ENCODE measurements at places on chromosomes 3 and 15. TPM values are rescaled to one million over a fixed set of nuclear protein-coding genes. Genes with fewer than 3 reads are reported as not detected.

Gene SPTBN5
- 0.47 TPM for total RNA-seq

Gene MLF1
- total RNA-seq = 25.4 TPM

Gene BCHE
- 1.4 TPM for total RNA-seq

Gene HDDC3
- 9.9 TPM for total RNA-seq

Gene TMC3
- total RNA-seq = not detected

Gene ITIH4
- total RNA-seq = 90.8 TPM

Gene SNAPC5
- total RNA-seq = 33.0 TPM

Gene DISP2
- 0.05 TPM for total RNA-seq

Gene PLA1A
- 6.6 TPM for total RNA-seq

Gene RARRES1
- total RNA-seq = 9.3 TPM

Gene SLC35G2
- total RNA-seq = 2.1 TPM

Gene ICE2
- 20.0 TPM for total RNA-seq

Gene LRRC34
- total RNA-seq = 0.26 TPM

GRCh38 chr15:83380682-83381081 is 66.5 kb upstream of the SH3GL3 start:
- H3K27ac ChIP-seq = no peak overlapping the region
- H3K36me3 ChIP-seq = no peaks in the 10 kb centered on the region
- no peak overlapping the region for H3K4me3 ChIP-seq

- no peaks in the 10 kb centered on the region for H3K36me3 ChIP-seq
- no peaks in the 10 kb centered on the region for H3K27me3 ChIP-seq
- H3K4me3 ChIP-seq = no peak overlapping the region
- no peak overlapping the region for H3K27ac ChIP-seq
Observed at GRCh38 chr15:36497901-36498300, 81.5 kb upstream of the CDIN1 start.

DNA sequence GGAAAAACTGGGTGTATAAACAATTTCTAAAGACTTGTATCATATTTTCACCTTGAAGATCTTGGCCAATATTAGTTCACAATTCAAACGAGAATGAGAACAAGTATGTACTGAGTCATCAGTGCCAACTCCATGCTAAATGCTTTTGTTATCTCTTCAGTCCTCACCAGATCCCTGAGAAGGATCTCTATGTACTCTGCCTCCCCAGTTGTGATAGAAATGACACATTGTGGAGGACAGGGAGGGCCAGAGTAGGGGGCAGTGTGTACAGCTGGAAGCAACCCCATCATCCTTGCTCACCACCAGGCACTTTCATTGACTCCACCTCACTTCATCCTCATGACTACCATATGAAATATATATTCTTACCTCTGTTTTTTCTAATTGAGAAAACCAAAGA is 353.7 kb upstream of the SOX2 start:
- H3K4me3 ChIP-seq = no peak overlapping the region
- H3K27ac ChIP-seq = no peak overlapping the region
- H3K27me3 ChIP-seq = no peaks in the 10 kb centered on the region
- no peaks in the 10 kb centered on the region for H3K36me3 ChIP-seq
- peaks cover 10% of the 10 kb centered on the region for H3K4me1 ChIP-seq

DNA sequence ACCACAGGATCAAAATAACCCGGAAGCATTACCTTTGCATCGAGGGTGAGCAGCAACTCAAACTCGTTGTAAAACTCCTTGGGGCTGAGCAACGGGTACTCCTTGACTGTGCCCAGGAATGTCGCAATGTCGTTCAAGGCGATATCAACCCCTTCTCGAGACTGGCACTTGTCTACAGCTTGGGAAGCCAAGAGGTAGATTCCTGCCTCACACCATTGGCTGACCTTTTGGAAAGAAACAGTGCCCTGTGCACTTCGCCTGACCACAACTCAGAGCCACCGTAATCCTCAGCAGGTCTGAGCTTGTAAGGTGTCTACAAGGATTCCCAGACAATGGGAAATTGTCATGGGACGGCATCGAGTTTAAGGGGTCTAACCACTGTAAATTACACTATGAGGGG is 43.9 kb downstream of the B3GNT5 start:
- H3K4me3 ChIP-seq = peak overlapping the region; percentile 12
- H3K36me3 ChIP-seq = peaks cover 7% of the 10 kb centered on the region
- peak overlapping the region; percentile 88 for H3K27ac ChIP-seq
- H3K27me3 ChIP-seq = no peaks in the 10 kb centered on the region
- DNase-seq = no peak

DNA sequence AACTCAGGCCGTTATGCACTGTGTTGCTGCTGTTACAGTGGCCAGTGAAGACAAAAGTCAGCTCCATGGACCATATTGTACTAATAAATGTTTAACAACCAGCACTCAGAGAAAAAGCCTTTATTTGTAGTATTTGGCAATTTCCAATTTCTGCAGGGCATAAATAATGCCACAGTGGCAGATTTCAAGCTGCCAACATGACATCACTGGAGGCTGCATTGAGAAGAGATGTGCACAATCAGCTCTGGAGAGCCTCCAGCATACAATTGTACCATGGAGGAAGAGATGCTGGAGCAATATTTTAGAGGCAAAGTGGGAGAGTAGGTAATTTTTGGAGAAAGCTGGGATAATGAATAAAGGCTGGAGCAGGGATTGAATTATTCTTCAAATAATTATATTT is 9.7 kb upstream of the ALCAM start:
- H3K4me3 ChIP-seq = no peak overlapping the region
- H3K27ac ChIP-seq = no peak overlapping the region
- no peak for DNase-seq
- no peaks in the 10 kb centered on the region for H3K36me3 ChIP-seq
- no peaks in the 10 kb centered on the region for H3K4me1 ChIP-seq

DNA sequence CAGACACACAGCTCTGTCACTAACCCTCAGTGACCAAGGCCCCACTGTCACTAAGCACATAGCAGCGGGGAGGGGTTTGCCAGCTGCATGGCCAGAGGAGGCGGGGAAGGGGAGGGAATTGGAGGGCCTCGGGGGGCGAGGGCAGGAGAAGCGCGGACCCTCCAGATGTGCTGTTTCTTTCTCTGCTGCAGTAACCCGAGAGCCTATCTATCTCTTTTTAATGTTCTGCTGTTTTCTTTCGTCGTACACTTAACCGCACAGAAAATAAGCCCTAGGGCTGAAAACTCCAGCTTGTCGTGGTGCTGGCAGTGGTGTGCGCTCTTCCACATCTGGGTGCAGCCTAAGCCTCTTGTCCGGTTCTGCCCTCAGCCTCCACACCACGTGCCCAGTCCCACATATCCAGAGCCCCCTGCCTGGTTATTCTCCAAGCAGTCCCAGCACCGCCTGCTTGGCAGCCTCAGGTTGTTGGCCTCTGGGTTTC is 51.1 kb downstream of the BDH1 start:
- H3K4me1 ChIP-seq = no peaks in the 10 kb centered on the region
- no peak overlapping the region for H3K4me3 ChIP-seq
- peaks cover 4% of the 10 kb centered on the region for H3K27me3 ChIP-seq
- no peaks in the 10 kb centered on the region for H3K36me3 ChIP-seq

DNA sequence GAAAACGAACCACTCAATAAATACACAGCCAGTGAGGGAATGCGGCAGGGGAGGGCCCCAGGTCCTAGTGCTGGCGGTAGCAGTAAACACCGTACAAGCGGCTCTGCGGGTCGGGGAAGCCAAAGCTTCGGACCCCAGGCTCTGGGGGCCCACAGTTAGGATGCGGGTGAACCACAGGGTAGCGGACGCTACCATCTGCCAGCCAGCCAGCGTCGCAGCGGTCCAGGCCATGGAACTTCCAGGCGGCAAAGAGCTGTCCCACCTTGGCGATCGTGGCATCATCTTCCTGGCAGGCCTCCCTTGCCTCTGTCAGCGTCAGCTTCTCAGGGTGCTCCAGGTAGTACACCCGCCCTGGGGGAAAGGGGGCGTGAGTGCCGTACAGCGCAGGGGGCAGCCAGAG is 17.4 kb downstream of the HAPLN3 start:
- DNase-seq = no peak
- no peak overlapping the region for H3K4me3 ChIP-seq
- H3K36me3 ChIP-seq = peaks cover 13% of the 10 kb centered on the region
- H3K27ac ChIP-seq = no peak overlapping the region

GRCh38 chr3:45985532-45986302 is 9.9 kb downstream of the FYCO1 start:
- H3K27ac ChIP-seq = peak overlapping the region; percentile 99
- H3K36me3 ChIP-seq = peaks cover 17% of the 10 kb centered on the region
- H3K4me1 ChIP-seq = peaks cover 98% of the 10 kb centered on the region
- H3K27me3 ChIP-seq = no peaks in the 10 kb centered on the region
- peak overlapping the region; percentile 62 for H3K4me3 ChIP-seq

DNA sequence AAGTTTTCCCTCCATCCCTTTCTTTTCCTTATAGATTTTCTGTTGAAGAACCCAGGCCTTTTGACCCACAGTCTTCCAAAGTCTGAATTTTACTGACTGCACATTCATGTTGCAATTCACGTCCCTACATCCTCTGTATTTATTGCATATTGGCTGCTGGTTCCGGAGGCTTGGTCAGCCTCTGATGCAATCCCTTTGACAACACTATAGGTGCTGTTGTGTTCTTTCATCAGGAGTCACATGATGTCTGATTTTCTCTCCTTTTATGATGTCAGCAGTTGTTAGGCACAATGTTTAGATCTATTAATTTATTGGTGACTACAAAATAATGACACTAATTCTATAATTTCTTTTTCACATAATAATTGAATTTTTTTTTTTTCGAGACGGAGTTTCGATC is 8.7 kb downstream of the CYP1A1 start:
- no peak overlapping the region for H3K27ac ChIP-seq
- H3K36me3 ChIP-seq = no peaks in the 10 kb centered on the region
- no peaks in the 10 kb centered on the region for H3K27me3 ChIP-seq
- no peak overlapping the region for H3K4me3 ChIP-seq
- no peak for DNase-seq

DNA sequence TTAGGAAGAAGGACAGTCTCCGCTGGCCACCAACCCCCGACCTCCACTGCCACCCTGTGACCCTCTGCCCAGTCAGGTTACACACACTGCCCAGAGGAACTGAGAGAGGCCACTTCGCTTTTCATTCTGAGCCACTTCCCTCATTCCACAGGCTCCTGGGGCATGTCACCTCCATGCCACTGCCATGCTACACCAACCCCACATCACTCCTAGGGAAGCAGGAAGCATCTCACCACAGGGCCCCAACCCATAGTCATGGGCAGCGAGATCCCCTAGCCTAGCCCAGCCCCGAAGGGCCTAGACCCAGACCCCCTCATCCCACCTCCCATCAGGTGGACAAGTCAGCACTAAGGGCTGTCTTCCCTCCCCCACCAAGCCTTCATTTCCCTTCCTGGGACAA is 1.4 kb downstream of the PLCB2 start:
- H3K27me3 ChIP-seq = no peaks in the 10 kb centered on the region
- DNase-seq = no peak

- H3K4me3 ChIP-seq = no peak overlapping the region
- peaks cover 9% of the 10 kb centered on the region for H3K4me1 ChIP-seq
- H3K36me3 ChIP-seq = no peaks in the 10 kb centered on the region
- H3K27me3 ChIP-seq = peaks cover 14% of the 10 kb centered on the region
- H3K27ac ChIP-seq = no peak overlapping the region
Observed at GRCh38 chr3:197031315-197032285, 2.0 kb upstream of the MELTF start.

DNA sequence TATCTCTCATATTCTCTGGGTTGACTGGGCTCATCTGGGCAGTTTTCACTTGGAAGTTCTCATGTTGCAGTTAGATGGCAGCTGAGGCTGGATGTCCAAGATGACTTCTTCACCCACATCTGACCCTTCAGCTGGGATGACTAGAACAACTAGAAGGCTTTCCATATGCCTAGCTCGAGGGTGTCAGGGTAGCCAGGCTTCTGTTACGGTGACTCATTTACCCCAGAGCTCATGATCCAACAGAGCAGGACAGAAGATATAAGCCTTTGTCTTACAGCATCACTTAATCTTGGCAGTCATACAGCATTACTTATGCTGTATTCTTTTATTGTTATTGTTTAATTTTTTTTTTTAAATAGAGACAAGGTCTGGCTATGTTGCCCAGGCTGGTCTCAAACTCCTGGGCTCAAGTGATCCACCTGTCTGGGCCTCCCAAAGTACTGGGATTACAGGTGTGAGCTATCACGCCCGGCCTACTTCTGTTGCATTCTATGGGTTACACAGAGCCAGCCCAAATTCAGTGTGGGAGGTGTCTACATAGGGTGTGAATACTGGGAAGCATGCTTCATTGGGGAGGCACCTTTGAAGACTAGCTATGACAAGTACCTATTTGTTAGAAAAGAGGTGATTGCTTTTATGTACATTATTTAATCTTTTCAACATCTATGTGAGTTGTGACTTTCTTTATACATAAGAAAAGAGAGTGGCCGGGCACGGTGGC is 10.7 kb downstream of the HMCES start:
- H3K4me3 ChIP-seq = no peak overlapping the region
- H3K36me3 ChIP-seq = peaks cover 62% of the 10 kb centered on the region
- DNase-seq = no peak
- H3K27me3 ChIP-seq = no peaks in the 10 kb centered on the region

DNA sequence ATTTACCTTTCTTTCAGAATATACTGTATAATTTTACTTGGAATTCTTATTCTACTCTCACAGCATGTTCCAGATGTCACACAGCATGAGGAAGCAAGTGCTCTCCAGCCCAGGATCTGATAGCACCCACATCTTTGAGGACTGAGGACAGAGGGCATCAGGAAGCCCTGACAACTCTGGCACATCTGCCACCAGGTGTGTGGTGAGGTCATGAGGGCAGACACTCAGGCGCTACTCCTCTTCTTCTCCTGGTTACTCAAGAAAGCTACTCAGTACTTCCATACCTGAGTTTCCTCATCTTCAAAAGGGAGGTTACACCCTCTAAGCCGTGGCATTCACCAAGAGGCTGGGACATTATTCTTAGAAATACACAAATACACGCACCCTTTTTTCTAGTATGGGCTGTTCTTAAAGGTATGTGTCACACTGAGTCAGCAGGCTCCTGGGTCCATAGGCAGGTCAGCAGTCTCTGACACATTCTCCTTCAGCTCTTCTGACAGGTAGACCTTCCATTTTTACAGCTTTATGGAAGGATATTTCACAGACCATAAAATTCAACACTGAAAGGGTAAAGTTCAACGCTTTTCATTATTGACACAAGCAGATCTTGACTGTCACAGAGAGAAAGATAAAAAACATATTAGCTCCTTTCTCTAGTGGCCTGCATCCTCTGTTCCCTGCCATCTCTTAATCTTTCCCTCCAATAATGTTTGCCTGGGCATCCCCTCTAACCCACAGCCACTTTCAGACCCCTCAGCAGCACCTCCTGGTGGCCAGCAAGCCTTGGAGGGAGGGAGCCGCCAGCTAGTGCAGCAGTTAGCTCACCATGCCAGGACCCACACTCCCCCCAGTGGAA is 103.2 kb upstream of the TJP1 start:
- peak; percentile 64 for DNase-seq
- H3K4me1 ChIP-seq = no peaks in the 10 kb centered on the region
- H3K27me3 ChIP-seq = no peaks in the 10 kb centered on the region
- no peak overlapping the region for H3K4me3 ChIP-seq

DNA sequence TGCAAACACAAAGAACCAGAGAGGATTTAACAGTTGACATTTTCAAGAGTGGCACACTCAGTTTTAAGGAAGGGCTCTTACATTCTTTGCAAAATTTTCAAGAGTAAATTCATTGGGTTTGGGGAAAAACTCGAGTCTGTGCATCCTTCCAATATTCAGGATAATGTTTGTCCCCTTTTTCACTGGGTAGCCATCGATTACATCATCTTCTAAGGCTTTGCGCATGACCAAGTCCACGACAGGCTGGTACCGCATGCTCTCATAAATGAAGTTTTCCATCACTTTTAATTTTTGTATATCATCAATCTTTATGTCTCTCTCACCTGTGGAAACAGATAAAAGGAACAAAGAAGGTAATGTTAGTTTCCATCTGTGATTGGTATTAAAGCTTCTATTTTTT is 117.5 kb upstream of the TNFAIP8L3 start:
- DNase-seq = no peak
- no peak overlapping the region for H3K27ac ChIP-seq
- H3K27me3 ChIP-seq = no peaks in the 10 kb centered on the region
- no peak overlapping the region for H3K4me3 ChIP-seq
- H3K4me1 ChIP-seq = no peaks in the 10 kb centered on the region
- no peaks in the 10 kb centered on the region for H3K36me3 ChIP-seq
